ENCODE measurements at places on chromosomes 7 and 10.

GRCh38 chr10:106897719-106898118, 266.8 kb downstream of the SORCS1 start:
- no peak for DNase-seq

DNA sequence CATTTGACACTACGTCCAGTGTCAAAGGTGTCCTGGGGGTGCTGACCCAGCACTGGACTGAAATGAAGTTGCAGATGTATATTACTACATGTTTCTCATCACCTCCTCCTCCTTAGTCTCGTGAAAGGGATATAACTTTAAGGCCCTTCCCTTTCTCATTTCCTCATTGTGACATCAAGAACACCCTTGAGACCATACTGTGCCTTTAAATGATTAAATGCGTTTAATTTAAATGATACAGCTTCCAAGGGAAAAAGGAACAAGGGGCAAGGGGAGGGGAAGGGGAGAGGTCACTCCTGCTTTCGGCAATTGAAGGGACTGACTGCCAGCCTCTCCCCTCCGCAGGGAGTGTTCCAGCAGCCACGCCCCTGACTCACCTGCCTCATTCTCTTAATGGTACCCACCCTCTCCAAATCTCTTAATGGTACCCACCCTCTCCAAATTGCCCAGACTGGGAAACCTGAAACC, 80.5 kb upstream of the KMT2E start:
- no peak for DNase-seq

DNA sequence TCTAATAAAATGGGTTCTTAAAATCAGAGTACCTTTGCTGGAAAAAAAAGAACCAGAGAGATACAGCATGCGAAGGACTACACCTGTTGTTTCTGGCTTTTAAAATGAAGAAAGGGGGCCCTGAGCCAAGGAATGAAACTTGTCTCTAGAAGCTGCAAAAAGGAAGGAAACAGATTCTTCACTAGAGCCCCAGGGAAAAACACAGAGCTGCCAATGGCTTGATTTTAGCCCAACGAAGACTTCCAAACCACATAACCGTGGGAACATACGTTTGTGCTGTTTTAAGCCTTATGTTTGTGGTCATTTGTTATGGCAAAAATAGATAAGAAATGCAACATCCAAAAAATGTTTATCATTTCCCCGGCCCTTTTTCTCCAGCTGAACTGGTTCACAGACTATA, 780.0 kb downstream of the SORCS1 start:
- no peak for DNase-seq

GRCh38 chr7:114196517-114196916, 218.1 kb upstream of the FOXP2 start:
- DNase-seq: no peak

DNA sequence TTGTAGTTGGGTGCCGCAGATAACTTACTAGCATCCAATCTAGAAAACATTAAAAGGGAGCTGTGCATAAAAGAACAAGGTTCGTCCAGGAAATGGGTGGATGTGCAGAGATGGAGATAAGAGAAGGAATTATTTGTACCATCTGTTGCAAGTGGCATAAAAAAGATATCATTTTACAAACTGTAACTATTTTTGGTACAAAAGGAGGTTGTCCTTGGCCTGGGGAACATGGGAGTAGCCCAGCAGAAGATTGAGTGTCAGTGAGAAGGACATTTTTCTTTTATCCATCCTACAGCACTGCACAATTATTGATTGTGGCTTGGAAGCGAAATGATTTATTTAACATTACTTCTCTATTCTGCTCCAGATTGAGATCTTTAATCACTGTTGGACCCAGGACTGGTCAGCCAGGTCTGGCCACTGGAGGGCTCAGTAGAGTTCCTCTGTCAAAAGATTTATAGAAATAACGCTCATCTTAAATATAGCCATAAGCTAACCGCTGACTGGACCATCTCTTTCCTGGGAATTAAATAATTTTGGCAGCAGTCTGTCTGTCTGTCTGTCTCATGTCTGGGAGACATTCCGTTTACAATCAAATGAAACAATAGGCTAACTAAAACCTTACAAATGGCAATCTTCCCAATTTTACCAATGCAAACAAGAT, 254.1 kb downstream of the KIAA1217 start:
- DNase-seq: no peak

DNA sequence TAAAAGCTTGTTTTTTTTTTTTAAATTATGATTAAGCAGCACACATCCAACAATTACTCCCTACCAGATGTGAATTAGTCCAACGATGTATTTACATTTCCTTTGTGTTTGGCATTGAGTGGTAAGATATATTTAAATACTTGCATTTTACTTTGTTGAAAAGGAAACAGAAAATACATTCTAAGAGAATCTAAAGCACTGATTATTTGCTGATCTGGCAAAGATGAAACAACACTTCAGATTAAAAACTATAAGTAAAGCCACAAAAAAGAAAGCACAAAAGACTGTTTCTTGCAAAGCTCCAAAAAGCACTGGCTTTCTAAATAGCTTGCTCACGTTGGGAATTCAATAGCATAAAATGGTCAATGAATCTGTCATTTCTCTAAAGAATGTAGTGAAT, 466.5 kb downstream of the PHTF2 start:
- DNase-seq: no peak
